ENCODE measurements at places on chromosomes 6 and 20.

DNA sequence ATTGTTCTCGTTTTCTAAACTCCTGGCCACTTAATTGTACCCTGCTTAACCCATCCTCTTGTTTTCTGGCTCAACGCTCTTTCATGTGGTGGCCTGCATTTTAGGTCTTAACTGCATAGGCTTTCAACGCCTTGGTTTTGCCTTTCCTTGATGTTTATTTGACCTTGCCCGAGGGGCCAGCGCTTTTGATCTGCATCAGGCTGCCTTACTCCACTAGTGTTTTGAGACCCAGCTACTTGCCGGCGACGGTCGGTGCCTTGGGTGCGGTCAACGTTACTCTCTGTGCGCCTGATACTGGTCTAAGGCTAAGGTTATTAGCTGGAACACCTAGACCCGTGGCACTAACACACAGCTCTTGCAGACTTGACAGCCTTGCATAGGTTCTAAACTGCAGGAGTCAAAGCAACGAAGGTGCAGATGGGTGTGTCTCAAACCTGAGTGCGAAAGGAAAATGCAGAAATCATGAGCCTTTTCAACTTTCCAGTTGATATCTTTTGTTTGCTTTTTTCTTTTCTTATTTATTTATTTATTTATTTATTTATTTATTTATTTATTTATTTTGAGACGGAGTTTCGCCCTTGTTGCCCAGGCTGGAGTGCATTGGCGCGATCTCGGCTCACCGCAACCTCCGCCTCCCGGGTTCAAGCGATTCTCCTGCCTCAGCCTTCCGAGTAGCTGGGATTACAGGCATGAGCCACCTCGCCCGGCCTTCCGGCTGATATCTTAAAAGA is 138.8 kb downstream of the HFE start:
- DNase-seq: no peak

- DNase-seq: no peak
These were observed 2.5 kb downstream of the DLK2 start for GRCh38 chr6:43452896-43453295.

- peak; percentile 8 for DNase-seq
These were observed 63.8 kb upstream of the UST start for GRCh38 chr6:148682990-148683389.

GRCh38 chr20:58475466-58475865 is 39.7 kb downstream of the APCDD1L start:
- DNase-seq: no peak

DNA sequence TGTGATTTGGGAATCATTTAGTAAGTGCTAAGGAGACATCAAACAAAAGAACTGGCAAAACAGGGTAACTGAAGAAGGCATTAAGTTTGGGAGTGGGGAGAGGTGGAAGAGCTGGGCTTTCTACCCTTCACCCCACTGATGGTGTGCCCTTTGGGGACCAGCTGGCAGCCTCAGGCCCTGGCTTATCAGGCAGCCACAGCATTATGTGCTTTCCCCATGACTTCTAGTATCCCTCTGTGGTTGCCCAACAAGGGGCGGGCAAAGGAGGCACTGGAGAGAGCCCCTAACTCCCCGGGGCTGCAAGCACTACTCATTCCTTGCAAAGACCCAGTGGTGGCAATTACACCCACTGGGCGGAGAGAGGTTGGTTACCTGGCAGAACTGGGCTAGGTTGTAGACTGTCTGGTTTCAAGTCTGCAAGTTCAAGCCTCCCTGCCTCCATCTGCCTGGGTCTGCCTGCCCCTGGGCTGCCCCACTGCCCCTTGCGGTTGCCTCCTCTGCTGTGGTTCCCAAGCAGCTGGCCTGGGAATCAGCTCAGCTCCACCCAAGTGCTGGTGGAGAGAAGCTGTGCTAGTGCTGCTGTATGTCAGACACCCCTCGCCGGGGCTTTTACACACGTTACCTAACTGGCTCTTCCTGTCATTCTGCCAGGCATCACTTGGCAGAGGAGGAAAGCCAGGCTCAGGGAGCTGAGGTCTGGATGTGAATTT is 29.9 kb downstream of the KCNK5 start:
- DNase-seq: no peak

- DNase-seq: no peak
These were observed 26.1 kb upstream of the CDH22 start for GRCh38 chr20:46334303-46334904.

GRCh38 chr6:156890627-156891314 is 113.6 kb downstream of the ARID1B start:
- no peak for DNase-seq

- no peak for DNase-seq
These were observed 20.6 kb downstream of the FKBP5 start for GRCh38 chr6:35668096-35668495.

GRCh38 chr20:58976061-58976730 is 4.9 kb upstream of the NELFCD start:
- no peak for DNase-seq

DNA sequence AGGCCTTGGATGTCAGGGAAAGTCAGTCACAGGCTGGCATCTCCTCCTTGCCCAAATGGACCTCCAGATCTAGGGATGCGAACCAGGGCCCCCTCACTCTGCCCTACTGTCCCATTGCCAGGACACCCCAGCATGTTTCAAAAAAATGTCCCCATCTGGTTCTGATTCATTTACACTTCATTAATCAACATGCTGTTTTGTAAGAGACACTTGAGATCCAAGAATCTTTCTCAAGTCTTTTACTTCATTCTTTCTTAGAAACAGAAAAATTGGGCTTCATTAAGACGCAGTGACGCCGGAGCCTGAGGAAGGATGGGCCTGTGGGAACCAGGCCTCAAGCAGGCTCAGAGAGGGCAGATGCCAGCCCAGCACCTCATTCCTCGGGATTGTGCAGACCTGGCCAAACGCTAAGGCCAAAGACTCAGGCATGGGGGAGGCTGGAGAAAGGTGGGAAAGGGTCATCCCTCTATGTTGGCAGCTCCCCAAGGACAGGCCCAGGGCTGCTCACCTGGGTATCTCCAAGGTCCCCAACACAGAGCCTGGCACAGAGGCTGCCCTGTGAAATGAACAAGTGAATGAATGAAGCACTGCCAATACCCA is 3.8 kb downstream of the RSPO4 start:
- no peak for DNase-seq

DNA sequence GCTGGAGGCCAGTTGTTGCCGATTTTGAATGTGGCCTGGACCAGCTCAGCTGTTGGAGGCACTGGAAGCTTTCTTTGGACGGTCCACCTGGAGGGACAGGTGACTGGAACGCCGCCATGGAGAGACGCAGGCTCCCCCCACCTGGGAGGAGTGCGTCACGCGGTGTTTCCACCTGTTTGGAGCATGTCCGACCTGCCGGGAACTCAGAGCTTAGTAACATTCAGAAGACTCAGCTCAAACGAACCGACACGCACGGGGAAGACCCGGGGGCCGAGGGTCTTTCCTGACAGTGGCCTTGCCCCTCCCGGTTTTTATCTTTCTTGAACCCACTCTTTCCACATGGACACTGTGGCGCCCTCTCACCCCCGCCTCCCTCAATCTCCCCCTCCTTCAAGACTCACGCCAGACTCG is 141.6 kb downstream of the SMOC2 start:
- no peak for DNase-seq

- no peak for DNase-seq
These were observed 88.0 kb downstream of the CLIC5 start for GRCh38 chr6:45927421-45928320.

DNA sequence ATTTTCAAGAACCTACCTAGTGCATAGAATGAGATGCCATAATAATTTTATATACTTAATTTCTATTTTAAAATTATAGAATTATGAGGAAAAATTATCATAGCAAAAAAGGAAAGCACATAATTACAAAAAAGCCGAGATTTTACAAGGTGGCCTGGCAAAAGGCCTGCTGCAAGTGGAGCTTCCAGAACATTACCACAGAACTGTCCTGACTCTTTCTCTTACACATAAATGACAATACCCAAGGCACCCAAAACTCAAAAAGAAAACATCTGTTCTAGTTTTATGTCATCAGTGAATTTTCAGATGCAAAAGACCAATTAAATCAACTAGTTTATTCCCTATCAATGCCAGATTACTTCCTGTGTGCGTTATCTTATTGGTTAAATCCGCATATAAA is 74.2 kb downstream of the FILIP1 start:
- no peak for DNase-seq

- no peak for DNase-seq
These were observed 2.8 kb downstream of the SNHG17 start for GRCh38 chr20:38432292-38432691.

- DNase-seq: peak; percentile 18
These were observed 66.4 kb downstream of the OLIG3 start for GRCh38 chr6:137427656-137428290.

DNA sequence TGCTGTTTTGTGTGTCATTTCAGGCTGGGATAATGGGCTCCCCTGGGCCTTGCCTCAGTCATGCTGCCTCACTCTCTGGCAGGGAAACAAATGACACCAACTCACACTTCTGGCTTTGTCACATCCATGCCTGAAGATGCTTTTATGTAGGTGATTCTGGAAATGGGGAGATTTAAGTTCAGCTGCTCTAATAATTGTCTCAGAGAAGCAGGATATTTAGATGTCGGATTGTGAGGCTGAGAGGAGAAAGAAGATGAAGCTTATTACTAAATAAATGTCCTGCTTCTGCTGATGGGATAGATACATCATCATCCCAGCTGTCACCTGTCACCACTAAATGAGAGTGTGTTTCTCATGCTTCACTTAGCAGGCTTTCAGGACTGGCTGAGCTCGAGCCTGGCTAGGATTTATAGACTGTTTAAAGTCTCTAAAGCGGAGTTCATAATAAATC is 480.2 kb upstream of the SPTLC3 start:
- no peak for DNase-seq

DNA sequence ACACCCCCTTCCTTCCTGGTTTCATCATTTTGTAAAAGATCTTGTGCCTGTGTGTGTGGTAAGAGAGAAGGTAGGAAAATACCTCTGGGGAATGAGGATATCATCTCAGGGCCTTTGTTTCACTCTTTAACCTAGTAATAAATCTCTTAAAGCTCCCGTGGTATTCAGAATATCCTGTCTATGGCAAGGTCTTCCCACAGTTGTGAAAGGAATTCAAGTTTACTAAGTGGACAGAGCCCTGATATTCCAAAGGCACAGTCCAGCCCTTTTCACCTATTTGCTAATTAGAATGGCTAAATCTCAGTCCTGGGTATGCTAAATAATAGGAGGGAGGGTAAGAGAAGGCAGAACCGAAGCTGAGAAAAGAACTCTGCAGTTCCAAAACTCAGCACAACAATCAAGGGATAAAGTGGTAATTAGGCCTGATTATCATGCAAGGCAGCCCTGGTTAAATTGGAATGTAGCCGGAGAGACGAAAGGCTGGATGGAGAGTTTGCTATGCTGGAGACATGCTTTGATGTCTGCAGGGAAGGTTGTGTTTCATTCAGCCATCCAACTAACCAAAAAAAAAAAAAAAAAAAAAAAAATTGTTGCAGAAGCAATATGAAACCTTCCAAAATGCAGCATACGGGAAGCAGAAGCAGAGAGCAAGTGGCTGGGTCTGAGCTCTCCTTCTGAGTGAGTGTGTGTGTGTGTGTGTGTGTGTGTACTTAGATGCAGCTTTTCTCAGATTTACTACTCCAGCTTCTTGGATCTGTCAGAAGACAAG is 28.5 kb upstream of the PIM1 start:
- peak; percentile 64 for DNase-seq

GRCh38 chr6:126188279-126188909 is 151.5 kb upstream of the CENPW start:
- no peak for DNase-seq

GRCh38 chr6:26593278-26594130 is 3.2 kb upstream of the ABT1 start:
- no peak for DNase-seq

- DNase-seq: peak; percentile 71
These were observed 33.3 kb downstream of the JPH2 start for GRCh38 chr20:44153636-44154043.

DNA sequence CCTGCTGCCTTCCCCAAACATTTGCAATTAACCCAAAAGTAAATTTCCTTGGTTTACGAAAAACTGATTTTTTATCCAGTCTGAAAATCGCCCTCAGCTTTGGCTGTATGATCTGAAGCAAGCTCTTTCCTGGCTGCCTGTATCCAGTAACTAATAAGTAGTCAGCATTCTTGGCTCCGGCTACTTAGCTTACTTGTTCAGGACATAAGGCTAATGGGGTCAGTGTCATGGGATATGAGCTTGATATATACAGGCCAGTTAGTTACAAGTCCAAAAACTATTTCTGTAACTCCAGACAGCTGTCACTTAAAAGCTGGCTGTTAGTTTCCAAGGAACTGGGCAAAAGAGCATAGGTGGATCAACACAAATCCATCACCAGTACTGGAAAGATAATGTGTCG is 56.2 kb downstream of the KHDC1L start:
- no peak for DNase-seq

- no peak for DNase-seq
These were observed 9.4 kb downstream of the CST4 start for GRCh38 chr20:23679133-23680092.

- no peak for DNase-seq
These were observed 98.6 kb downstream of the BTBD3 start for GRCh38 chr20:12016291-12016690.

GRCh38 chr6:109322825-109323224 is 59.4 kb downstream of the CD164 start:
- DNase-seq: no peak

DNA sequence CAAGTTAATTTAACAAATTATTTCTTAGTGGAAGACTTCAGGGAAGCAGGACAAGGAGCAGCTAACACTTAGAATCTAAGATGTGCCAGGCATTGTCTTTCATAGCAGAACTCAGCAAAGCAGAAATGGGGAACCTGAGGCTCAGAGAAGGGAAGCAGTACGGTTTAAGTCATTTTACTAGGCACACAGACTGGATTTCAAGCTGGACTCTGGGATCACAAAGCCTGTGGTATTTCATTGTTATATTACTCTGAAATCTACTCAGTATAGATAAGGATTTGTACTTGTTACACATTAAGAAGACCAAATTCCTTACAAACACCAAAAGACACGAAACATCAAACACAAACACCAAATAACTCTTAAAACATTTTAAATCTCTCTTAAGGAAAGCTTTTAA is 199.6 kb downstream of the ISM1 start:
- no peak for DNase-seq

GRCh38 chr6:81977486-81977885 is 225.0 kb upstream of the TENT5A start:
- DNase-seq: peak; percentile 38

- no peak for DNase-seq
These were observed 195.7 kb upstream of the CITED2 start for GRCh38 chr6:139570166-139570565.

- peak; percentile 95 for DNase-seq
These were observed 105.5 kb upstream of the MYL9 start for GRCh38 chr20:36435592-36436541.
